ENCODE measurements at places on chromosomes 2 and 18.

- no peak for DNase-seq
These were observed 168.2 kb upstream of the MYCN start for GRCh38 chr2:15772086-15772595.

- peak; percentile 25 for DNase-seq
These were observed 300.9 kb downstream of the PHLPP1 start for GRCh38 chr18:63016270-63016669.

- no peak for DNase-seq
These were observed 18.9 kb downstream of the AAK1 start for GRCh38 chr2:69624611-69625010.

- DNase-seq, result no peak
These were observed 49.0 kb downstream of the KYNU start for GRCh38 chr2:142926445-142926844.

DNA sequence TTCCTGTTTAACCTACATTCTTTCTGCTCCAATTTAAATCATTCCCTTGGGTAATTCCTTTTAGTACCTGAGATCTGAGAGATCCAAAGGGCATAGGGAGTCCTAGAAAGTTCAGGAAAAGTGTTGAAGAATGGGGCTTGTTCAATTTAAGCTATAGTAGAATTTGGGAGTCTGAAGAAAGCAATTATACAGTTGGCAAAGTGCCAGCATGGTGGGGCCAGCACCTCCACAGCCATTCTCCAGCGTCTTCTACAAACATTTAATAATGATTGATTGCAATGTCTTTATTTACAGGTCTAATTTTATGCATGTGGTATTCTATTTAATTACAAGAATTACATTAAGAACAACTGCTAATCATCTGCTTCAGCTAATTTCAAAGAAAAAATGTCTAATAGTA lies 957.7 kb upstream of the GYPC start:
- no peak for DNase-seq

GRCh38 chr2:106782681-106783080 lies 103.3 kb downstream of the ST6GAL2 start:
- DNase-seq, result no peak

DNA sequence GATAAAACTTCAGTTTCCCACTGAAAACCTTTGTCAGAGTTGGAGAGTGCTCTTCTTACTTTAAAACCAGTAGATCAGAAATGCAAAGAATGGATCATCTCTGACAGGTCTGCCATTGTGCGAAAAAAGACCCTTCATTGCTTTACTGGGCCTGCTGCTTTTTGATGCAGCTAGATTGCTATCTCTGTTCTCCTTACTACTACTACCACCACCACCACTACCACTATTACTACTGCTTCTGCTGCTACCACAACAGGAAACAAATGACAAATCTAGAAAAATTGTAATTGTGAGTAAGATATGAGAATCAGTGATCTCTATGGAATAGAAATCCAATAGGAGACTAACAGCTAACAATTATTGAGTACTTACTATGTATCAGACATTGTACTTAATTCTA lies 85.8 kb downstream of the PKP4 start:
- DNase-seq, result no peak

- DNase-seq, result no peak
These were observed 41.1 kb downstream of the FAM124B start for GRCh38 chr2:224360801-224361251.

DNA sequence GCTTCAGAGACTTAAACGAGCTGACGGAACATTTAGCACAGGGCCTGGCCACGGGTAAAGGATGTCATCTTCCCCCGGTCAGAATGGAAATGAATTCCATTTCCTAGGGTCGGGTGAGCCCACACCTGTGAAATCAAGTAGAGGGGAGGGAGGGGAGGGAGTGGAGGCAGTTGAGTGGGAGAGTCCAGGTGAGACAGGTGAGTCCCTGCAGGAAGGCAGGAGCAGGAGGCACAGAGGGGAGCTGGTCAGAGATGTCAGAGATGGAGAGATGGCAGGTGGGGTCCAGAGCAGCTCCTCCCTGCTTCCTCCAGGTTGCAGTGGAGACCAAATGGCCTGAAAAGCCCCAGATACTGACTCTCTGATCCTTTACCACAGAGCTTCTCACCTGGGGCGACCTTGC lies 55.2 kb downstream of the SH3BP4 start:
- DNase-seq, result no peak

- DNase-seq, result no peak
These were observed 2.4 kb downstream of the KLF11 start for GRCh38 chr2:10045561-10046355.

DNA sequence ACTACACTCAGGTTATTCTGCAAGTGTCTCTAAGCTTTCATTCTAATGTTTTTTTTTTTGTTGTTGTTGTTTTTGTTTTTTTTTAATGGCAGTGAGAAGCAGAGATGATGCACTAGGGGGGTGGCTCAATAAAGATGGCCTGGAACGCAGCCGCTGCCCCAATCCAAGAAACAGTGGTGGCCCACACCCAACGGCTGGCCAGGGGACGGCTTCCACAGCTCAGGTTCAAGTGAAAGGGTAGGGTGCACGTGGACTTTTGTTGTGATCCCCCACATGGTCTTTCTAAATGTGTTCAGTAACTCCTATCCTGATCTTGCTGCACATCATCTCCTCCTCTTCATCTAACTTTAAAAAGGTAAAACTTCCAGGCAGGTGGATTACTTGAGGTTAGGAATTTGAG lies 190.1 kb downstream of the NDUFA10 start:
- no peak for DNase-seq

DNA sequence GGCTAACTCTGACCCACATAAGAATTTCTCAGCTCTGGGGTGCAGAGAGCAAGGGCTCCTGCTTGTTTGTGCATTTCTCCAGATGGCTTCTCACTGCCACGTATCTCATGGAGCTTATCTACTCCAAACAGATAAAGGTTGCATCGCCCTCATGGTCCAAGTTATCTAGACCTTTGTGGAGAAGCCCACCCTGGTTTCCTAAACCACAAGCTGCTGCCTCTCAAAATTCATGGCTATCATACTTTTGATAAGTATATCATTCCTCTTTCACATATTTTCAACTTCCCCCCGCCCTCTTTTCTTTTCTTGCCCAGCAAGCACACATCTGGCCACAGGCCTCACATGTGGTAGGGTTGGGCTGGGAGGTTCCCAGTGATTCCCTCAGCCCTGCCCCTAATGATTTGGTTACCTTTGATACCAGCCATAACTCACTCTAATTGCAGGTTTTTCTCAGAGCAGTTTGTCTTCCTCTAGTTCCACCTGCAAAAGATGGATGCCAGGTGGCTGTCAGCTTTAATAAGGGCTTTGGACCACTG lies 146.0 kb downstream of the RHBDD1 start:
- DNase-seq, result no peak

DNA sequence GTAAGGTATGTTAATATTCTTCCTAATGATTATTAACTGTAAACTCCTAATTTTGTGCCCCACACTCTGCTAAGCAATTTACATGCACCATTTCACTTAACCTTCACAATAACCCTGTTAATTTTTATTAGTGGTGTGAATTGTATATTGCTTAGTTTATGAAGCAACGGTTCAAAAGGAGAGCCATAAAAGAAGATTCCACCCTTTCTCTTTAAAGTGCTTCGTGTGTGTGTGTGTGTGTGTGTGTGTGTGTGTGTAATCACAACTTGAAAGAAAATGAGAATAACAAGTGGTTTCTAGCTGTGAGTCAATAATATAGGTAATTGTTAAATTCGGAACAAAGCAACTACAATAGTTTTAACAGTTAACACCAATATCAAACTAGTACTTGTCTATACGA lies 60.6 kb downstream of the CCNT2 start:
- no peak for DNase-seq

DNA sequence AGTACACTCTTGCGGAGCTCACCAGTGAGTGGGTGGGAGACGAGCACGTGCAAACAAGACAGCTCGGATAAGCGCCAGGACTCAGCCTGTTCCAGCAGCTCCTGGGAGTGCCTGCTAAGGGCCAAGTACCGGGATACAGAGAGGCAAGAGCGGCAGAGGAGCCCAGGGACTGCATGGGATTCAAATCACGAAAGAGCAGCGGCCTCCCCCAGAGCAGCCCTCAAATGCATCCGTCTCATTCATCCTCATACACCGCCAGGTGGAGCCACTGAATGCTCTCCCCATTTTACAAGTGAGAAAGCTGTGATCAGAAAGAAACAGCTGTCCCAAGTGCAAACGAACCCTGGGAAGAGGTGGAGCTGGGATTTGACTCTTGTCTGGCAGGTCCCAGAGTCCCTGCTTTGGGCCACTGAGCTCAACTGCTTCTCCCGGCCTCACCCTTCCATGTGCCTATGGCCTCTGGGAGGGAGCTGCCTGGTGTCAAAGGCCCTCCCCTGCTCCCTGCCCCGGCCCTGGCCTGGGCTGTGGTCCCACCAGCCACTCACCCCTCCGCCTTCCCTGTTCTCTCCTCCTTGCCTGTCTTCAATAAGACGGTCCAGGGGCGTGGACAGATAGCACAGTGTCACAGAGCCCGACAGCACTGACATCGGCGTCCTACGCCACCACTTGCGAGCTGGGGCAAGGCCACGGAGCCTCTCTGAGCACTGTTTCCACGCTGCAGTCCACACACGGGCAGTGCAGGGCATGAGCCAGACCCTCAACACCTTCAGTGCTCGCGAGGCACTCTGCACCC lies 72.8 kb upstream of the TAF1B start:
- DNase-seq, result peak; percentile 46

DNA sequence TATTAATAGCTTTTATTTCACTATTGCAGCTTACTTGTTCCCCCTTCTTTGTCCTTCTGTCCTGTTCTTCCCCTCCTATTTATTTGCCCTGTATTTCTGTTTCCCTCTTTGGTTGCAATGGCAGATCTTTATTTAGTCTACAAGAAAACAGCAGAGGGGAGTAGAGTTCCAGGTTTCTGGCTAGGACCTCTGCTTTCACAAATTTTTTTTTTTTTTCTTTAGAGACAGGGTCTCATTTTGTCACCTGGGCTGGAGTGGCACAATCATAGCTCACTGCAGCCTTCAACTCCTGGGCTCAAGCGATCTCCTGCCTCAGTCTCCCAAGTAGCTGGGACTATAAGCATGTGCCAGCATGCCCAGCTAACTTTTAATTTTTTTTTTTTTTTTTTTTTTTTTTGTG lies 188.1 kb upstream of the SPRED2 start:
- DNase-seq, result no peak

GRCh38 chr2:105449076-105449475 lies 50.2 kb upstream of the FHL2 start:
- no peak for DNase-seq

DNA sequence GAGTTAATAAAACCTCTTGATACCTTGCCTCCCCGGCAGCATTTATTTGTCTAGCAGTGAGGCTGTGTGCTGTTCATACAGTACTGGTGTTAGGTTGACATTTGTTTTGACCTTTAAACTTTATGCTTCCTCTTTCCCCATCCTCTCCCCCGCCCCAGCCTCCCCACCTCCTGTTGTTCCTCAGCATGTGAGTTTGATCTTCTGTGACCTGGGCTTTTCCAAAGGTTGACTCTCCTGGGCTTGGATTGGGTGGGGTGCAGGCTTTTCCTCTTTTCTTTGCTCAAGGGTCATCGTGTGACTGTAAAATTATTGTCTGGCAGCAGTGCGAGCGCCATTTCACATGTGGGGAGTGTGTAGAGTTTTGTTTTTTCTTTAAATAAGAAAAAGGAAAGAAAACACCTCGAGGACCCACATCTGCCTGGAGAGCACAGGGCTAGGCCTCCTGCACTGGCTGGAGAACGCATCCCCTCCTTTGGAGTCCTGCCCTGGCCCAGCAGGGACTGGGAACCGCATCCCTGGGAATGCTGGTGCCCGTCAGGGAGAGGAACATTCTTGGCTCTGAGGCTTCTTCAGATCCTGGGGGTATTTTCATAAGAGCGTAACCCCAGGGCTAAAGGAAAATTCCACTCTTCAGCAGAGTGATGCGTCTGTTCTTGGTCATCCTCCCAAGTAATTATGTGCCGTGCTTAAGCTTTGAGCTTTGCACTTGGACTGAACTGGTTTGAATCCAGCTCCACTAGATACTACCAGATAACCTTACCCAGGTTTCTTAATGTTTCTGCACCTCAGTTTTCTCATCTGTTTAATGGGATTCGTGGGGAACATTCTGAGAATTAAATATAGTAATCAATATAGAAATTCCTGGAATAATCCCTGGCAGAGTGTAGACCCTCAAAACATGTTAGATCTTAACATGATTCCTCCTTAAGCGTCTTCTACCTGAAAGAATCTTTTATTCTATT lies 91.5 kb downstream of the SETBP1 start:
- no peak for DNase-seq

GRCh38 chr2:58350484-58350883 lies 109.4 kb upstream of the FANCL start:
- DNase-seq, result no peak

DNA sequence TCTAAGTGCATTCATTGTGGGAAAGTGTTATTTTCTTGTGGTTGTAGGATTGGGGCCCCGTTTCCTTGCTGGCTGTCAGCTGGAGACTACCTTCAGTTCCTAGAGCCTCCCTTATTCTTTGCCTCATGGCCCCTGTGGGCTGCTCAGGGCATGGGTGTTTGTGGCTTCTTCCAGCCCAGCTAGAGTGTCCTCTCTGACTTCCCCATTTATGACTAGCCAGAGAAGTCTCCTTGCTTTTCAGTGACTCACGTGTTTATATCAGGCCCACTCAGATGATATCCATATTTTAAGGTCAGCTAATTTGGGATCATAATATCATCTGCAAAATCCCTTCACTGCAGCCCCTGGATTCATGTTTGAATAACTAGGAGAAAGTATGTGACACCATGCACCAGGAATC lies 62.8 kb downstream of the DTNA start:
- DNase-seq, result no peak

DNA sequence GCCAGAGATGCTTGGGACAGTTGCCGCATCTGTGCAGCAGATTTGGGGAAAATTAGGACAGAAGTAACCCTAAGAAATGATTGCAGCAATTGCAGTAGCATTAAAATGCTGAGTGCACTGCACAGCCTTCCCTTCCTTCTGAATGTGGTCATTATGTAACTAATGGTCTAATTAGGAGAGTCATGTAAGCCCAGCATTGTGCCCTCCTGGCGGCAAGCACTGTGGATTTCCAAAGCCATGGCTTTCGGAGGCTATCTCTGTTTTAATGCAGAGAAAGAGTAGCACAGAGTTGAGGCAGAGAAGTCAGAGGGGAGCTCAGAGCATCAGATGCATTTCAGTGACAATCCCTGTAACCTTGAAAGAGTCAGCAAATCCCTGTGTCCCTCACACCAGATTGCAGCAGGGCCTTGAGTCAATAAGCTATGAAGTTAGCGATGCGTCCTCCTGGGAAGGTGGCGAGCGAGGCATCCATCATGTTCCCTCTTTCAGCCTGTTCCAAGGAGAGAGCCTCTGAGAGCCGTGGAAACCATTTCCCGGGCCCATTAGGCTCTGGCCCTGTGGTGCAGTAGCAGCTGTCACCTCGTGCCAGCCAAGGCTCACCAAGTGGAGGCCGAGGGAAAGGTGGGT lies 307.2 kb downstream of the FBXO15 start:
- no peak for DNase-seq

Measured in anterior cingulate cortex (tissue), 58 donors.